ENCODE measurements at places on chromosomes 12 and 14. TPM values are rescaled to one million over a fixed set of nuclear protein-coding genes. Genes with fewer than 3 reads are reported as not detected.

Gene CTSG
- not detected for total RNA-seq

Gene ARL1
- total RNA-seq: 30.3 TPM

Gene NPFF
- not detected for total RNA-seq

Gene NRL
- total RNA-seq: 2.1 TPM

DNA sequence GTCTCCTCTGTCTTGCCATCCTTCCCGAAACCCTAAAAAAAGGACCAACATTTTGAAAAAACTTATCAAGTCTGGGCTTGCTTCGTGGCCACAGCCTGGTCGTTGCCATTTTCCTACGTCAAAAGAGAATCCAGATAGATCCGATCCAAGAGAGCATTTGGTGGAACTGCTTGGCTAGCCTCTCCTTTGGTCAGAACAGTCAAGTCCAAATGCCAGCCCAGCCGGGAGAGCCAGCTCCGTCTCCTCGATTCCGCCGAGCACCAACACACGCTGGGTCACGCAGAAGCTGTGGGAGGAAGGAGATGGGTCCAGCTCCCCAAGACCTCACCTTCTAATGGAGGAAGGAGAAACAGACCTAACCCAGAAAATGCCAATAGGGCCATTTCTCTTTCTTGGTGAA, 9.3 kb upstream of the PRIMA1 start:
- no peaks in the 10 kb centered on the region for H3K36me3 ChIP-seq
- H3K27me3 ChIP-seq: no peaks in the 10 kb centered on the region
- H3K27ac ChIP-seq: no peak overlapping the region
- no peak overlapping the region for H3K4me3 ChIP-seq

- no peaks in the 10 kb centered on the region for H3K27me3 ChIP-seq
- H3K27ac ChIP-seq: peak within 1 kb of the TSS; percentile 58
- H3K36me3 ChIP-seq: no peaks in the 10 kb centered on the region
- H3K4me3 ChIP-seq: peak within 1 kb of the TSS; percentile 54
- DNase-seq: peak; percentile 80
Measured at GRCh38 chr14:23352506-23353432, at the start of gene SLC22A17. SLC22A17 (minus strand) TSS chr14:23352887.

DNA sequence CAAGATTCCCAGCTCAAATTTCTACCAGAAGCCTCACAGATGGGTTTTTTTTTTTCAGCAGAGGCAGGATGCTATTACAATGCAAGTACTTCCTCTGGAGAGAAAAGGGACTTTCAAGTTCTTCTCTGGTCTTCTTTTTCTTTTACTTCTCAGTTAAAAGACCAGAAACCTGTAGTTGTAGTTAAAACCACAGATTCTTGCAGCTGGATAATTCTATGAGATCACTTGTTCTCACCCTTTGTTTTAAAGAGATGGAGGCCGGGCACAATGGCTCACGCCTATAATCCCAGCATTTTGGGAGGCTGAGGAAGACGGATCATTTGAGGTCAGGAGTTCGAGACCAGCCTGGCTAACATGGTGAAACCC, 47.6 kb upstream of the OVCH1 start:
- no peak overlapping the region for H3K27ac ChIP-seq
- no peak for DNase-seq
- no peaks in the 10 kb centered on the region for H3K4me1 ChIP-seq
- H3K36me3 ChIP-seq: no peaks in the 10 kb centered on the region

DNA sequence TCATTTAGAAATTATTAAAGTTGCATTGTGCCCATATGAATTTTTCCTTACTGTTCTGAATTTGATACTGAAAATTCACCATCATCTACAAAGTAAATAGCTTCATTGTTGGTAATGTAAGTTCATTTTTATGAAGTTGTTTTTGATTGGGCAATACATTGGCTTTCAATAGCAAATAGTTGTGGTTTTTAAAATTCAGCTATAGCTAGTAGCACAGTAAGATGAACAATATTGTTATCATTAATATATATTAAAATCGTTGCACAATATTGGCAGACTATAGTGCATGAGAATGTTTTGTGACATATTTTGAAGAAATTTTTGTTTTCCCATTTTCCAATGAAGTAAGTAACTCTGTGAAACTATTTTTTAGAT, 575.0 kb downstream of the PRKD1 start:
- H3K27ac ChIP-seq: no peak overlapping the region
- H3K36me3 ChIP-seq: no peaks in the 10 kb centered on the region
- DNase-seq: no peak
- H3K4me1 ChIP-seq: no peaks in the 10 kb centered on the region
- no peak overlapping the region for H3K4me3 ChIP-seq
- H3K27me3 ChIP-seq: no peaks in the 10 kb centered on the region

DNA sequence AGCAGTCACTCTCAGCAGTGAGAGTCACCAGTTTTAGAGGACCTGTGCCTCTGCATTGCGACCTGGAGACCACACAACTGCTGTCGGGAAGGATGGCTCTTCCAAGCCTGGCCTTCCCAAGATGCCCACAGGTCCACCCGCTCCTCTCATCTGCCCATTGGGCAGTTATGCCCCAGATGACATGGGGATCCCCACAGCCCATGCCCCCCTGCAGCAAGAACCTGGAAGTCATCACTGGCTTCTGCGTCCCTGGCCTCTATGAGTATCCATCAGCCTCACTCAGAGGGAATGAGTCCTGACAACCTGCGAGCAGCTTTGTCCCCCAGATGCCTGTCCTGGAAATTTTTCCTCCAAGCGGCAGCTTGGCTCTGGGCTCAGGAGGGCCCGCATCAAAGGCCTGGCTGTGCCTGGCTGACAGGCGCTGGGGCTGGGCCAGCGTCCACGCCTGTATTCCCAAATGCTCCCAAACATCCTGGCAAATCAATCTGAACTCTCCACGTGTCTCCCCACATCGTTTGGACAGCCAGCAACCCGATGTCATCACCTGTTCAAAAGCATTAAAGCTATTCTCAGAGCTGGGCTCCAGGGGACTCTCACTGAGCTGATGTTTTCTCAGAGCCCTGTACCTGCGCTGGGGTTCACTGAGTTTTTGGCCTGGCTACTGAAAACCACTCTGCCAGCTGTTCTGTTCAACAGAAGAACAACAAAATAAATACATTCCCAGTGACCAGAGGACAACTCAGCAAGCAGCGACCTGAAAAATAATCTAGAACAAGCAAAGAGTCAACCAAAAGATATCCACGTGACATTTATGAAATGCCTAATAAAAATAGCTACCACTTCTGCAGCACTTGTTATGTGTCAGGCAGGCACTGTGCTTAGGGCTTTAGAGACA, 57.8 kb downstream of the CLMN start:
- no peak for DNase-seq
- no peaks in the 10 kb centered on the region for H3K36me3 ChIP-seq
- H3K4me3 ChIP-seq: no peak overlapping the region
- no peaks in the 10 kb centered on the region for H3K27me3 ChIP-seq

GRCh38 chr12:18644564-18644963, 93.2 kb downstream of the PLCZ1 start:
- no peaks in the 10 kb centered on the region for H3K27me3 ChIP-seq
- H3K36me3 ChIP-seq: no peaks in the 10 kb centered on the region
- H3K4me3 ChIP-seq: no peak overlapping the region
- no peak for DNase-seq

DNA sequence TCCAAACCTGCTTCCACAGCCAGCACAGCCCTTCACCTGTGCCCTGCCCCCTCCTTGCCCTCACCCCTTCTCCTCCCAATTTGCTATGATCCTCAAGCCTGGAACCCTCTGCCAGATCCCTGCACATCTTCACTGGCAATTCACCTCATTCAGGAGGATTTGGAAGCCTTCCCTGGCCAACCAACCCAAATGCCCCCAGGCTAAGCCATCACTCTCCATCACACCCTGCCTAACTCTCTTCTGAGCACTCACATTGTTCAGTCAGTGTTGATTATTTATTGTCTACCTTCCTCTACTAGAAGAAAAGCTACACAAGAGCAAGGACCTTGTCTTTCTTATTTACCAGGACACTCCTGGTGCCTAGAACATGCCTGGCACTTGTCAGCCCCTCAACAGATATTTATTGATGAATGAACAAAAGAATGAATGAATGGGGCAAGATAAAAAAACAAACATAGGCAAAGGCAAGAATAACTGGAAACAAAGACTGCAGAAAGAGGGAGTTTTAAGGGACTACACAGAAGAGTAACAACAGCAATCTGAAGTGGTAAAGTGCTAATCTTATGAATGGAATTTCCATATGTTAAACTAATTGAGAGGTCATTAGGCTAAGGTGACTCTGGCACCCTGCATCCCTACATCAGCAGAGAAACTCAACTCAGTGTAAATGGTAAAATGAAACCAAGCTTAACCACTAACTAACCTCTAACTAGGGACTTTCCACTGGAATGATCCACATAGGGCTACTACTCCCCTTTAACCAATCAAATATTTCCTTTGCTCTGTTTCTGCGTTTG, 33.4 kb downstream of the TMTC1 start:
- no peaks in the 10 kb centered on the region for H3K4me1 ChIP-seq
- DNase-seq: no peak
- no peak overlapping the region for H3K4me3 ChIP-seq
- no peaks in the 10 kb centered on the region for H3K36me3 ChIP-seq

- H3K27ac ChIP-seq: no peak overlapping the region
- no peak for DNase-seq
- H3K4me1 ChIP-seq: no peaks in the 10 kb centered on the region
- H3K36me3 ChIP-seq: no peaks in the 10 kb centered on the region
Measured at GRCh38 chr14:91755570-91756295, 23.8 kb upstream of the CATSPERB start.

- no peaks in the 10 kb centered on the region for H3K27me3 ChIP-seq
- H3K4me1 ChIP-seq: no peaks in the 10 kb centered on the region
- no peaks in the 10 kb centered on the region for H3K36me3 ChIP-seq
- no peak overlapping the region for H3K27ac ChIP-seq
- no peak overlapping the region for H3K4me3 ChIP-seq
Measured at GRCh38 chr14:56501909-56502530, 77.6 kb upstream of the TMEM260 start.

GRCh38 chr14:102951799-102952198, 29.3 kb downstream of the AMN start:
- H3K27ac ChIP-seq: no peak overlapping the region
- no peaks in the 10 kb centered on the region for H3K36me3 ChIP-seq
- H3K4me3 ChIP-seq: no peak overlapping the region

DNA sequence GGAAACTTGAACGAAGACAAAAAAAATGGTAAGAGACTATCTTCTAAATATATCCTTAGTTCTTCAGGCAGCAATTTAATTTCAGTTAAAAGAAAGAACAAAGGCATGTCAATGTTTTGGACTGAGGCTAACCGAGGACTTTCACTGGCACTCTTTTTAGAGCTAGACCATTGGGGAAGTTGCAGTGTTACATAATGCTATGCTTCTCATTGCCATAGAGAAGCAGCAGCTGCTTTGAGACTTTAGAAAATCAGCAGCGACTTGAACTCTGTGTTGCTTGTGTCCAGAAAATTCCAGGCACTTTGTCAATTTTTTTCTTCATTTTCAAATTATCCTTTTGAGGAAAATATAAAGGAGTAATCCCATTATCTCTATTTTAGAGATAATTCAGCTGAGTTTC, 964.2 kb downstream of the NRXN3 start:
- no peak overlapping the region for H3K4me3 ChIP-seq
- H3K27me3 ChIP-seq: no peaks in the 10 kb centered on the region
- no peaks in the 10 kb centered on the region for H3K36me3 ChIP-seq
- H3K27ac ChIP-seq: no peak overlapping the region
- H3K4me1 ChIP-seq: no peaks in the 10 kb centered on the region

DNA sequence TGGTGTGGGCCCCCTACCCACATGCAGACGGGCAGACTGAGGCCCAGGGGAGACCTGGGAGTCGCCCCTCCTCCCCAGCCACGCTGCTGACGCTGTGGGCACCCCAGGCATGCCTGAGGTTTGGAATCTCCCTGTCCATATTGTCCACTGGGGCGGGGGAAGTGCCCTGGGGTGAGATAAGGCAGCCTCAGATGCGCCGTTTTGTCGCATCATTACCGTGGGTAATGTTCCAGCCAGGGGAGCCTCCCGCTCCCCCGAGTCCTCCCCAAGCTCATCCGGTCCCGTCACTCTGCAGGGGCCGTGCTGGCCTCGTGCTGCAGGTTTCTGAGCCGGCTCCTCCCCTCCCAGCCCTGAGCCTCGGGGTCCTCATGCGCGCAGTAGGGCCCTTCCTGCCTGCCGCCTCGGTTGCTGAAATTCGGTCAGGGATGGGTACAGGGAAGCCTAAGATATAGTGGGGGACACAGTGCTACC, 11.4 kb downstream of the INF2 start:
- peaks cover 7% of the 10 kb centered on the region for H3K4me1 ChIP-seq
- no peaks in the 10 kb centered on the region for H3K27me3 ChIP-seq
- no peak for DNase-seq
- no peak overlapping the region for H3K4me3 ChIP-seq
- H3K36me3 ChIP-seq: peaks cover 39% of the 10 kb centered on the region
- no peak overlapping the region for H3K27ac ChIP-seq

All from naive thymus-derived CD4-positive, alpha-beta T cell (primary cell).